ENCODE measurements at places on chromosomes 6 and 20.

GRCh38 chr6:156517088-156517487, 260.1 kb upstream of the ARID1B start:
- no peak for DNase-seq

- no peak for DNase-seq
Measured at GRCh38 chr6:145898376-145898775, 65.8 kb downstream of the SHPRH start.

DNA sequence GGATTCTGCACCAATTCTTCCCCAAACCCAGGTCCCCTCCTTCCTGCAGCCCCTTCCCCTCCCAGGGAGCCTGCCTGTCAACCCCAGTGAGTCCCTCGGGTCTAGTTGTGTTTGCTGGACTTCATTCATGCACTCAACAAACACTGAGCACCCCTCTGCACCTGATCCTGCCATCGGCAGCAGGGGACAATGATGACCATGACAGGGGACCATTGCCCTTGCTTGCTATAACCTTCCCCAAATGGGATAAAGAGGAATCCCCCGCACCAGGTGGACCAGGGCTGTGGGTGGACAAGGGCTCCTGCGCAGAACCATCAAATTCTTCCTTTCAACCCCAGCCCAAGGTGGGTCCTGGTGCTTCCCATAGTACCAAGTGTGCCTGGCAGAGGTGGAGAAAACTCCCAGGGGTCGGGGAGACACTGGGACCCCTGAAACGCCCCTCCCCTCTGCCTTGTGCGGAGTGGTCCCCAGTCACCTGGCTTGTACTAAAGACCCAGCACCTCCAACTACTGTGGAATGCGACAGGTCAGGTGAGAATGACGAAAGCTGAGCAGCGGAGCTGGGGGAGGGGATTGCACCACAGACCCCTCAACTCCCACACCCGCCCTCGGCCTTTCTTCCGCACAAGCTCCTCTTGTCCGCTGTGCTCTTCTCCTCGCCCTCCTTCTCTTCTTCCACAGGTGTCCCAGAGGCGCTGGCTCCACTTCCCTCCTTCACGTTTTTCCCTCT, 119.9 kb upstream of the ZNF217 start:
- DNase-seq, result no peak

- no peak for DNase-seq
Measured at GRCh38 chr6:5946181-5946580, 60.5 kb downstream of the NRN1 start.

DNA sequence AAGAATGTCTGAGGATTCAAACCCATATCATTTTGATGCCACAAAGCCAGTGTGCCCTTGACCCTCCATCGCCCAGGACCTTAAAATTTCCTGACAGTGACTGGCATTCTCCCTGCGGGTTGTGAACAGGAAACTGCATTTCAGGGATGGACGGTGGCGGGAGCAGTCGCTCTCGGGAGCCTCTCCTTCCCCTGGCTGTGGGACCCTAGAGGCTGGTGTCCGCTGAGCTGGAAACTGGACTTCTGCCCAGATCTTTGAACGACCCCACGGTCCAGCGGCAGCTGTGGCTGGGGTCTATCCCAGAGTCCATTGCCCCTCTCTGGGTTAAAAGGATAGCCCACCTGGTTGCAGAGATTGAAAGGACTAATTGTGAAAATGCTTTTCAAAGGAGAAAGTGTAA, 1.4 kb upstream of the SEC63 start:
- no peak for DNase-seq

- DNase-seq, result no peak
Measured at GRCh38 chr6:30007132-30007764, 53.8 kb upstream of the POLR1H start.
